ENCODE measurements at places on chromosomes 7 and 10.

- no peak for DNase-seq
Observed at GRCh38 chr7:100886142-100886935, 3.2 kb downstream of the UFSP1 start.

GRCh38 chr10:44759122-44759521 lies 152.0 kb upstream of the TMEM72 start:
- no peak for DNase-seq

- DNase-seq: no peak
Observed at GRCh38 chr10:13654846-13655245, 68.1 kb downstream of the PRPF18 start.

DNA sequence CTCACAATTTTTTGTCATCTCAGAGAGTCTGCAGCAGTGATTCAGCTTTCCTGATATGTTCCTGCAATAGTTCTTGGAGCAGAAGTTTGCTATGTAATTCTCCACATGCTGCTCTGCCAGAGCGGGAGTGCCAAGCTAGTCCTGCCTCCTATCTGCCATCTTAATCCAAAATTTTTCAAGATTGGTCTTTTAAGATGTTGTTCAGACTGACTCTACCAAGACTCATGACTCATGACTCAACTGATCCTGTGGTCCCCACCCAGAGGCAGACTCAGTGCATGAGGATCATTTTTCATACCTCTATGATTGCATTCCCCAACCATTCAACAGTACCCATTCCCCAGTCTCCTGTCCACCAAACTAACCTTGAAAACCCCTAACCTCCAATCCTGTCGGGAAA lies 470.8 kb downstream of the INHBA start:
- no peak for DNase-seq

- DNase-seq: no peak
Observed at GRCh38 chr7:98713165-98713810, 96.2 kb downstream of the NPTX2 start.

GRCh38 chr7:138657854-138658386 lies 43.2 kb downstream of the SVOPL start:
- DNase-seq: no peak

DNA sequence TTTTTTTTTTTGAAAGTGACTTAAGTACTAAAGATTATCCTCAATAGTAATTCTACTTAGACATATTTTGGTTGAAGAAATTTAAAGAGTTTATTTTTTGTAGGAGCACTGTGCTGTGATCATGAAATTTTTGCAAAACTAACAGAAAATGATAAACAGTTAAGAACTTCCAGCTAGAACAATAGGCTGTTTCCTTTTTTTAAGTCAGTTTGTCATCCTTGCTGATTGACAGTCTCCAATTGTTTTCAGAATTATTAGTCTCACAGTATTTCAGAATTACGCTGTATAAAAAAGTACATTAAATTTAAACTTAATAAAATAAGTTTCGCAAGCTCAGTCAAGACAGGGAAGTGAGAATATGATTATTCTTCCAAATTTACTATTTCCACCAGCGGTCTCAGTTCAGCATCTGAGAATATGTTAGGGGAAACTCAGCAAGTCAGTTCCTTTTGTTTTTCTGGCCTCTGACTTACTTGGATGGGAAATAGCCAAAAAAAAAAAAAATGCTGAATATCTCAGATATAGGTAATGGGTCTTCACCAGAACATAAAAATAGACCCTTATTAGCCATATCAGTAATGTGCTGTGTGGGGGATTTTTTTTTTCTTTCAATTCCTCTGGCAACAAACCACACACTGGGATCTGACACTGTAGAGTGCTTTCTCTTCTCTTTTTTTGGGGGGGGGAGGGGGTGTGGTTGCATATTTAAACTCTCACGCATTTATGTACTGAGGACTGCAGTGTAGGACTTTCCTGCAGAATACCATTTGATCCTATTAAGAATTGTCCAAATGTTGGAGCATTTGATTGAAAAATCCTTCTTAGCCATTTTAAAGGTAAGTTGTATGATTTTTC lies at the start of gene CD36:
CD36 (plus strand) TSS at position 732 of the 855 bp plus-strand sequence. CDS start 8,099 bp downstream, outside the sequence.
- DNase-seq: no peak

GRCh38 chr7:14288701-14289100 lies 299.2 kb upstream of the ETV1 start:
- DNase-seq: no peak

GRCh38 chr7:69776611-69777010 lies 178.3 kb downstream of the AUTS2 start:
- DNase-seq: no peak

- DNase-seq: no peak
Observed at GRCh38 chr7:148334959-148335577, 255.5 kb upstream of the C7orf33 start.

DNA sequence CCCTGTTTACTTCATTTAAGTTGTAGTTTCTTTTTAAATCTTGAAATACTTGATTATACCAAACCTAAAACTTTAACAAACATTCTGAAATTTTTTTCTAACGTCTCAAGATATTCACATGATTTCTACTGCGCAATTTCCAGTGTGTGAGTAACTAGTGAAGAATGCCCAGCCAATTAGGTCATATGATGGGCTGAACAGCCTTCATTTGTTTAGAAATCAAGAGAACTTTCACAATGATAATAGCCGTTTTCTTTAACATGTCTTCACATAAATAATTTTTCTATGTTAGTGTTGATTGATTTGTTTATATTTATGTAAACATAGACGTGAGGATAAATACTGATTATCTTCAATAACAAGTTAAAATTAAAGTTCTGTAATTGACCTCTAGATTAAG lies 21.8 kb downstream of the STAM start:
- no peak for DNase-seq

GRCh38 chr7:24135003-24135817 lies 148.8 kb upstream of the NPY start:
- no peak for DNase-seq

DNA sequence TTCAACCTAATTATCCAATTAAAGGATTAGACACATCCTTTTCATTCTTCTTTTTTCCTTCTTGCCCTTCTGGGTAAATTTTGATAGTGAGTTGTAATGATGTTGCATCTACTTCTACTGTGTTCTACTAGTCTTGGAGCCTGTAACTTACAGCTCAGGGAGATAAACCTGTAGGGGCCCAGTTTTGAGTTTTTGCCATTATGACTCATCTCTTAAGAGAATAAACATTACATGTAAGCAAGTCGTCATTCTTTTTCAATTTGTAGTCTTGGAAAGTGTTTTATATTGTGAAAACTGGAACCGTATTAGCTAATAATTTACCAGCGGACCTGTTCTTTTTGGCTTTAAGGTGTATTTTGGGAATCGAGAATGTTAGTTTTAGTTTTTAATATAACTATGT lies 89.7 kb upstream of the RPA3 start:
- DNase-seq: no peak

DNA sequence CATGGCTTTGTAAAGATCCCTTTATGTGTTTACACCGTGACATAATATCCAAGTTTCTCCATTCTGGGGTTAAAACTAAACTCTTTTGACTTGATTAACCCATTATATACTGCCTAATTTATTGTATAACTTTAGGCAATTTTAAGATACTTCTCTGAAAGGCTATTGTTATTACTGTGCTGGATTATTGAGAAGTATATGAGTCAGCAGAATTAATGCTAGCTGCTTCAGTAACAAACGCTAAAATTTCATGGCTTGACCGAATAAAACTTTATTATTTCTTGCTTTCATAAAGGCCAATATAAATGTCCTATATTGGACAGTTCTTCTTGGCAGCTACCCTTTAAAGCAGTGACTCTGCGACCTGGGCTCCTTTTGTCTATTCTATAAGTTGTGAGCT lies 853.9 kb downstream of the SORCS3 start:
- no peak for DNase-seq

DNA sequence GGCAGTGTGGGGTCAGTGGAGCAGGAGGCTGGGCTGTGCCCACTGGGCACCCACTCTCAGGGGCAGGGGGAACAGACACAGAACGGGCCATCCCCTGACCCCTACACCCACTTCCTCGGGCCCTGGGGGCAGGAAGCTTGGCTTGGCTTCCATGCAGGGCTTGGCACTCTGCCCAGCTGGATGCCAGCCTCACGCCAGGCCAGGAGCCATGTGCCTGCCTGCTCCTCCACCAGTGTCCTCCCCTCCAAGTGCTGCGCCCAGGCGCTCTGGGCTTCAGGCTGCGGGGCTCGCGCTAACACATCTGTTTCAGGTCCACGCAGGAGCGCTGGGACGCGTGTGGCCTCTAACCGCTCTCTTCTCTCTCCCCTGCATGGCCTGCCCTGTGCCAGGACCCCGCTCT lies 12.7 kb downstream of the LDB3 start:
- DNase-seq: no peak
